ENCODE measurements at places on chromosomes 1 and 21.

- DNase-seq, result no peak
Measured at GRCh38 chr1:13947658-13948057, 247.7 kb downstream of the PRDM2 start.

GRCh38 chr1:4963251-4963650, 308.8 kb downstream of the AJAP1 start:
- peak; percentile 18 for DNase-seq

DNA sequence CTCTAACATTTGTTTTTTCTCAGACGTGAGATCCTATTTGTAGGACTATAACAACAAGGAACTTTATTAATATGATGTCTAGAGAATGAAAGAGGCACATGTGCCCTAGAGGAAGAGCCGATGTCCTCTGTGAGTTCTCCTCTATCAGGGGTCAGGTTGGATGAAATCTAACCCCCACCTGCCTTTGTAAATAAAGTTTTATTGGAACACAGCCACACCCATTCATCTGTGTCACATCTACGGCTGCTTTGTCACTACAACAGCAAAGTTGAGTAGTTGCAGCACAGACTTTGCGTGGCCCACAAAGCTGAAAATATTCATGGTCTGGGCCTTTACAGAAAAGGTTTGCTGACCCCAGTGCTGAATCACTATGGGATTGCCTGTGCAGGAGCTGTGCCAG, 571 bp upstream of the CAPN9 start:
- no peak for DNase-seq

DNA sequence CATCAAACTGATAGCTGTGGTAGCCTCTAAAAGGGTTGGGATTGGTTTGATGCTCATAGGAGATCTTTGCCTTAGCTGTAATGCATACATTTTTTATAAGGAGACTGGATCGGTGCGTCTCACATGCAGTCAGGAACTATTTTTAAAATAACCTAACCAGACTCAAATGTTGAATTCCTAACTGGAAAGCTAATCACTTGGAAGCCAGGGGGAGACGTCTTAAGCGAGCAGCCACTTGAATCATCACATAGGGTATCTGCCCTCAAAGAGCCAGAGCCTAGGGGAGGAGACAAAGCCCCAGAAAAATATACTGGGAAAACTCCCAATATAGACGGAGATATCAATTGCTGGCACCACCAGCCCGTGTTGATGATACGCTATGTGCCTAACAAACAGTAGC, 61.7 kb upstream of the PUM1 start:
- peak; percentile 64 for DNase-seq

- DNase-seq, result no peak
Measured at GRCh38 chr1:215635827-215636226, 68.7 kb downstream of the KCTD3 start.

DNA sequence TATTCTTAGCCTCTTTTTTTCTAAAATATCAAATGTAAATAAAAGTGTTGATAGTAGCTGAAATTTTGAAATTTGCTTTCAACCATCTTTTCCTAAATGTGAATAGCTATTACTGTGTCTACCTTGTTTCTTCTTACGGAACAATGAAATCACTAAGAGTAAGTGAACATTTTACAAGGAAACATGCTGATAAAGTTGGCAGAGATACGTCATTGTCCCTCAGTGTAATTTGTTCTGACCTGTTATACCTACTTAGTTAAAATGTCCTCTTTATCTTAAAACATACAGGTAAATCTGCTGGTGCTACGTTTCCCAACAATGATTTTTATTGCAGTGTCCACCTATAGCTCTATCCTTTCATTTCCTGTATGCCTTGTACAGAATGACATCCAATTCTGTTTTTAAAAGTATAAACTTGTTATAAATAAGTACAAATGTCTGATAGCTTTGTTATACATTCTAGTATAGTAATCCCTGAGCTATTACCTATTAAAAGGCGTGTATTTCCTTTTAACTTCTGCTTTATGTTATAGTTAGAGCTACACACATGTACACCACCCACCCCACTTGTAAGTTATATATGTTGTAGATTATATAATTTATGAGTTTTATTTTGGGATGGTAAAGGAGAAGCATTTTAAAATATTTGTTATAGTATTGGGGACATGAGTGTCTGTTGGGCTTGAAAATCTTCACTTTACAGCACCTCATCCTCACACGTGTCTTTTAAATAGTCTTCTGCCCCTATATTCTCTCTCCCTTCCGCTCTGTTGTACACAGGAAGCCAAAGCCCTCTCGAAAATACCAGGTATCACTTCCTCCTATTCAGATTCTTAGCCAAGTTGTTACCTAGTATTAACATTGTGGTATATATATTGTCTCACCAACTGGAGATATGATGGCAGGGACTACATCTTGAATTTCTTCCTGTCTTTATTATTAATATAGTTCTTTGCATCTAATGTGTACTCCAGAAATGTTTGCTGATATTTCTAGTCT, 25.2 kb downstream of the LAMC1 start:
- DNase-seq, result no peak

DNA sequence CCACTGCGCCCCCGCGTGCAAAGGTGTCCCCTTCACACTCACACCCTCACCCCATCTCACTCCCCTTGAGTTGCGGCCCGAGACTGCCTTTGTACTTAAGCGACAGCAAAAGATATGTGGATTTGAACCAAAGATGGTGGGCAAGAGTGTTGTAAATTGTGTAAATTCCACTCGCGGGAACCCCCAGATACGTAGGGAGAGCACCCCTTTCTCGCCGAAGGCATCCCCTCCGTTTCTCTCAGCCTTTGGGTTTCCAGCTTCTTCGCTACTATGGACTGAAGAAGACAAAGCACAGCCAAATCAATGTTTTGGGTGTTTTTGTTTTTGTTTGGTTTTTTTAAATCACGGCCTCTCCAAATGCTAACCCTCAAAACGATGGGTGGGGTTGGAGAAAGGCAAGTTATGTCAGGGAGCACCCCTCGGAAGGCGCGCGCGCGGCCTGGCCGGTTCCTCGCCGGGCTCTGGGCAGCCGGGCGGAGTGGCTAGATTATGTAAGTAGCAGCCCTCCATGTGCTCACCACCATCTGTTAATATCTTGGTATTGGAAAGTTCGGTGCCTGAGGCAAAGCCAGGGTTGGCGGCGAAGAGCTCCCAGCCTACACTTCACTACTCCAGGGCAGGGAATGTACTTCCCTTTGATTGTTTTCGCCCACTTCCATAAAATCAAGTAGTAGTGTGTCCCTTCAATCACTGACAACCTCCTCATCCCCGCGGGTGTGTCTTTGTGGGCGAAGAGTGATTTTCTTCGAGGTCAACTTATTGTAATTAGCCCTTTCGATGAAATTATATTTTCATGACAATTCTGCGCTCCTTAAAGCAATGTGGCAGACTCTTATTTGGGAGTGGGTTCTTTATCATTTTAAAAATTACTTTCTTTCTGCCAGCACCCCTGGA, 4.0 kb upstream of the PROX1 start:
- no peak for DNase-seq

DNA sequence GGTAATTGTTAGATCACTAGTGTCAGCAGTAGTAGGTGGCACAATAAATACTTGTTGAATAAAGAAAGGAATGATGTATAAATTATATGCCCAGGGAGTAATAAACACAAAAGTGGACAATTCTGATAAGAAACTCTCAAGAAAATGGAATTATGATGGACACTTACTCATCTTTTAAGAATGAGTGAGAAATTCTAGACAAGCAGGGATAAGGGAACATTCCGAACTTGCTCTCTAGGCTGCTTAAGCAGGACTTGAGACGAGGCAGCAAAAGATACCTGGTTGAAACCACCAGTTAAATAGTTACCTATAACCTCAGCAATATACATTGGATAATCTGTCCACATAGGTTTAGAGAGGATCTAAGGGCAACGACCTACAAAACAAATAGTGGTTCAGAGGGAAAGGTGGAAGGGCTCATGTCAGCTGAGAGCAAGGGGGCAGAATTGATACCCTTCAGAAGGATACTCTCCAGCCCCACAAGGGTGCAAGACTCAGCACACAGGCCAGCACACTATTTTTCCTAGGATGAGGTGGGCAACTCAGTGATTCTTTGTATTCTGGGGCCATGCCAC, 46.3 kb downstream of the XCL2 start:
- peak; percentile 48 for DNase-seq

GRCh38 chr1:34199927-34200326, 23.2 kb downstream of the C1orf94 start:
- DNase-seq, result no peak
